ENCODE measurements at places on chromosomes 1 and 21.

GRCh38 chr1:231971397-231972110 is 345.0 kb downstream of the DISC1 start:
- peak; percentile 25 for DNase-seq

DNA sequence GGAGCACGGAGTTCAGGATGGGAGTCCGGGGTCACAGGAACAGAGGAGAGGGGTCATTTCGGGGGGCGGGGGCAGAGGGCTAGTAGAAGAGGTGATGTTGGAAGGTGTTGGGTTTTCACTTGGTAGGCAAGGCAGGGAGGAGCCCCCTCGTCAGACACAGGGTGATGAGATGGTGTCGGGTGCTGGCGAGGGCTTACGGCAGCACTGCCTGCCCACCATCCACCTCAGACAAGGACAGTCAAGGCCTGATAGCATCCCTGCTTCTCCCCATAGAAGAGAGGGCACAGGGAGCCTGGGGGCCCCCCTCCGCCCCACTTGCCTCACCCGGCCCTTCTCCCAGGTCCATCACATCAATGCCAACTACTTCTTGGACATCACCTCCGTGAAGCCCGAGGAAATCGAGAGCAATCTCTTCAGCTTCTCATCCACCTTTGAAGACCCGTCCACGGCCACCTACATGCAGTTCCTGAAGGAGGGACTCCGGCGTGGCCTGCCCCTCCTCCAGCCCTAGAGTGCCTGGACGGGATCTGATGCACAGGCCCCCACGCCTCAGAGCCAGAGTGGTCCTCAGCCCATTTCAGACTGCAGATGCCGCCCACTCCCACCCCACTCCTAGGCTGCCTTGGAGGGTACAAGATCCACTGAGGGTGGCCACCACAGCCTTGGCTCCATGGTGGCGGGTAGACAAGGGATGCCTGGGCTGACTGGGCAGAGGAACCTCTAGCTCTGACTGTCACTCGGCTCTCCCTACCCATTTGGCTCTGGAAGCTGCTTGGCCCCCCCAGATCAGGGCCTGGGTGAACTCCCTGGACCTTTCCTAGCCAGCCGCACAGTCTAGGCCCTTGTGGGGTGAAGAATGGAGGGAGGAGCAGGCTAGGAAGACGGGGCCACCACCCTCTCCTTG is 4.3 kb upstream of the MTFR1L start:
- no peak for DNase-seq

- no peak for DNase-seq
These were observed 48.0 kb downstream of the MRPL37 start for GRCh38 chr1:54247863-54248515.

- no peak for DNase-seq
These were observed 439.6 kb upstream of the USP24 start for GRCh38 chr1:55654750-55655149.

- DNase-seq = no peak
These were observed 26.3 kb downstream of the FTCD start for GRCh38 chr21:46128933-46129571.

- no peak for DNase-seq
These were observed 31.6 kb downstream of the LHX4 start for GRCh38 chr1:180261524-180262155.

DNA sequence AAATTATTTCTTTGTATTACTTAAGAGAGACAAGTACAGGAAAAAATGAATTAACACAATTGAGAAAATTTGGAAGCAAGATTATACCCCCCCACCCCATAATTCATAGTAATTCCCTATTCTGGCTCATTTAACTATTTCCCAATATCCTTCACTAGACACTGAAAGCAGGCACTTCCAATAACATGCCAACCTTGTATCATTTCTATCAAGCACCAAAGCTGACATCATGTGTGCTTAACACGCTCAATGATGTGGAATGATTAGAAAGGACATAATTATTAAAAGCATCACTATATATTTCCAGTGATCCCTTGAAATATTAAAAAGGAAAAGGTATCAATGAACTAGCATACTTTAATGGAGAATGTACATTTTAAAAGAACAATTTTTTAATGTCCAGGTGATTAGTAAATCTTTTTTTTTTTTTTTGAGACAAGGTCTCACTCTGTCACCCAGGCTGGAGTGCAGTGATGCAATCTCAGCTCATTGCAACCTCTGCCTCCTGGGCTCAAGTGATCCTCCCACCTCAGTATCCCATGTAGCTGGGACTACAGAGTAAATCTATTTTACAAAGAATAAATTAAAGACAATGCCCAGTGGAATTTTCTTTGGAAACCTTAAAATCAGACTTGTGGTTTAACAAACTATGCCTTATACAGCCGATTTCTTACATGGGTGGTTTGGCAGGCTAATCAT is 443.9 kb downstream of the DSCAM start:
- no peak for DNase-seq

DNA sequence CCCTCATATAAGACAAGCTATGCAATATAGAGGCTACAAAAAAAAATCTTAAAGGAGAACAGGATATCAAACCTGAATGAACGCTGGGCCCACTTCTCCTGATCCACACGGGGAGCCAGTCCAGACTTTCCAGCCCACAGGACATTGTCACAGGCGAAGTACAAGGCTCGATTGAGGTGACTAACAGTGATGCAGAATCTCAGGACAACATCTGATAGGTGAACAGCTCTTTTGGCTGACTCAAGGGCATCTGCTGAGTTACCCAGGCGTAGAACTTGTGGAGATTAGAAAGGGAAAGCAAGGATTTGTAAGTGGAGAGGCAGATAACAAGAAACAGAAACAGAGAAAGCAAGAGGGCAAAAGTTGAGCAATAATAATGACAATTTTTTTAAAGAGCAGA is 1.8 kb downstream of the PEX11B start:
- DNase-seq = no peak

DNA sequence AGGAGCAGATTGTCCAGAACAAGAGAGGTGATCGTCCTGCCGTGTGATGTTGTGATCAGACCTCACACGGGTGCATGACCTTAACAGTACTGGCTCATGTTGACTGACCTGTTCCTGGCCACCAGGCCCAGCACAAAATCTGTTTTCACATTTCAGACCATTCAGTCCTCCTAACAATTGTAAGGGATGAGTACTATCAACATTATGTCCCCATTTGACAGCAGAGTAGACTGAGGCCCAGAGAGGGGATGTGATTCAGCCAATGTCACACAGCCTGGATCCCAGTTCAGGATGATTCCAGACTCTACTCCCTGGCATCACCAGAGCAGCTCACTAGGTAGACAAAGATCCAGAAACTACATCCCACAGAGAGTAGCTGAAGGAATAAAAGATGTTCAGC is 7.4 kb upstream of the TAS1R2 start:
- no peak for DNase-seq

- no peak for DNase-seq
These were observed 552 bp downstream of the PLD5 start for GRCh38 chr1:242523719-242524570.

DNA sequence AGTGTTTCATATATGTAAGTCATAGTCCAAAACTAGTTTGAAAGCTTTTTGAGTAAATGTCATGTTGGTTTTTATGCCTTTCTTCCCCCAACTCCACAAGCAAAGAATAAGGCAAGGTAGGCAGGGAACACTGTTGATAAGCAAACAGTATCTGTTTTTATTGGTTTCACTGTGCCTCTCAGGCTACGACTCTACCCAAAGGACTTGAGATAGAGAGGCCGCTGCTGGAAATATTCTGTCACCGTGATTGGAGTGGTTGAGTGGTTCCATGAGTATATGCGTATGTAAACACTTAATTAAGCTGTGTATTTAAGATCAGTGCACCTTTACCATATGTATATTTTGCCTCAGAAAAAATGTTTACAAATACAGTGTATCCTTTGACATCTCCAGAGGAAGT is 138.1 kb upstream of the KIF26B start:
- DNase-seq = no peak

DNA sequence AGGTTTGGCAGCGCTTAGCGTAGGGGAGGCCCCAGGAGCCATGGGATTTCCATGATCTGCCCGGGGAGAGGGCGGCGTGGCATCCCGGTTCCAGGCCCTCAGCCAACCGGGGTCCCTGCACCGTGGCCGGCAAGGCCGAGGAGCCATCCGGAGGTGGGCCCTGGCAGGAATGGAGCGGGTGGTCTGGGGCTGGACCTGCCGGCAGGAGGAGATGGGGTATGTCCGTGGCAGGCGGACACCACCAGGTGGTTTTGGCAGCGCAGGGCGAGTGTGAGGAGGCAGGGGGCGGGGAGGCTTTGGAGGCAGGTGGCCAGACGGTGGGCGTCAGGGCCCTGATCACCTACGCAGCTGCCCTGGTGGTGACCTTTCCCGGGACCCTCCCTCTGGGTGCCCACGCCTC is 10.3 kb downstream of the PRKCZ start:
- no peak for DNase-seq

- DNase-seq = no peak
These were observed 15.9 kb downstream of the ZMYND12 start for GRCh38 chr1:42439940-42440339.

DNA sequence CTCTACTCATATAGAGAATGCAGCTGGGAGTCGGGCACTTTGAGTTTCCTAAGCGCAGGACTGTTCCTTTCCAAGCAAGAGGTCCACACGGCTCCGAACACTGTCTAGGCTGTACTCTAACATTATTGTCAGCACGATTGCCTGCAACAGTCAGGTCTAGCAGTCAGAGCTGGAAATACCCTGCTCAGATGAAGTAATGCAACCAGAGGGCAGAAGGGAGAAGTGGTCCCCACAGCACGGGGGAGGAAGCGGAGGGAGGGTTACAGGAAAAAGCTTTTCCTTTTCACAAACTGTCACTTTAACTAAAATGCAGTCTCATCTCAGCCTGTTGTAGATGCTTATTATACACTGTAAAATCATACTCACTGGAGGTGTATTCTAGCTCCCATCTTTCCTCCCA is 98.9 kb upstream of the SLC44A3 start:
- peak; percentile 58 for DNase-seq

- no peak for DNase-seq
These were observed 152.6 kb downstream of the ZC3H11B start for GRCh38 chr1:219460081-219460895.

DNA sequence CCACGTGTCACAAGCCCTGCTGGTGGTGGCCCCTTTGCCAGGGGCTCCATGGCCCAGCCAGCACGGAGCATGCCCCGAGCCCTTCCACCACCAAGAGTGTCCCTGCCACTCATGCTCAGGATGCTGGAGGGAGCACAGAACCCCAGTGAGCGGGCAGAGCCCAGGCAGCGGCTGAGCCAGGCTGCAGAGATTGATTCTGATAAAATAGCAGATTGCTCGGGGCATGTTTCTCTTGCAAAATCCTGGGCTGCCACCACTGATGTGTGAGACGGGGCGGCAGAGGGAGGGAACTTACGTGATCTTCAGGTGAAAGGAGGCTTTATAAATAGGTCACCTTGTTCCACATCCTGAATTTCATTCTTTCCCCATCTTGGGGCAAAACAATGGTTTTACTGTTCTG is 53.2 kb downstream of the SPSB1 start:
- DNase-seq = no peak

GRCh38 chr1:97870589-97870988 is 50.2 kb downstream of the DPYD start:
- no peak for DNase-seq

DNA sequence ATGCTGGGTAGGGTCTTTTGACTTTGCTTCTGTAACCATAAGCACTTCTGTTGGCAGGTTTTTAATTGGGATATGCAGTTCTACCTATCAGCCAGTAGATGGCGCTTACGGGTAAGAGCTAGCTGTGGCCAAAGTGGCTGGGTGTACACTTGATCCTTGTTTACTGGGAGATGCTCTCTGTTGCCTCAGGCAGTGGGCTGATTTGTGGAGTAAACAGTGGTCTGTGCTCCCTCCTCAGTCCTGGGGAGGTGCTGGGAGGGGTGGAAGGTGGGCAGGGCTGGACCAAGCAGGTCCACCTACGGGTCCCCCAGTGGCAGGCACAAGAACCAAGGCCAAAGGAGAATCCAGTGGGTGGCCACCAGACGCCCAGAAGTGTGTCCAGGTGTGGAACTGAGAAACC is 43.4 kb downstream of the RALGPS2 start:
- no peak for DNase-seq

- DNase-seq = no peak
These were observed 298.7 kb downstream of the TM2D1 start for GRCh38 chr1:61426254-61426653.

GRCh38 chr1:172180501-172181285 is 239.8 kb upstream of the C1orf105 start:
- peak; percentile 44 for DNase-seq

DNA sequence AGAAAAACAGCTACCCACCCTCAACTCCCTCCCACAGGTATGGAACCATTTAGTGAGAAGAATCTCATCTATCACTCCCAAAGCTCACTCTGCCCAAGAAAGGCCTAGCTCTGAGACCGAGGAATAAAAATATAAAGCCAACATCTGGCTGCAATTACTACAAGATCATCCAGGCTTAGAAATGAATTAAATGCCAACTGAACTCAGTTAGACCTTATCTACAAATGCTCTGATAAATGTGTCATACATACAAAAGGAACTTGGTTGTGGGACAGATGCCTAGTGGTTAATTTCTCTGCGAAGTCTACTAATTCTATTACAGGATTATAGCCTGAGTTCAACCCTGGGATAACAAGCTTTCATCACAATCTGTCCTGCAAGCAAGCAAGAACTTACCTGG is 6.7 kb downstream of the ADIPOR1 start:
- no peak for DNase-seq

DNA sequence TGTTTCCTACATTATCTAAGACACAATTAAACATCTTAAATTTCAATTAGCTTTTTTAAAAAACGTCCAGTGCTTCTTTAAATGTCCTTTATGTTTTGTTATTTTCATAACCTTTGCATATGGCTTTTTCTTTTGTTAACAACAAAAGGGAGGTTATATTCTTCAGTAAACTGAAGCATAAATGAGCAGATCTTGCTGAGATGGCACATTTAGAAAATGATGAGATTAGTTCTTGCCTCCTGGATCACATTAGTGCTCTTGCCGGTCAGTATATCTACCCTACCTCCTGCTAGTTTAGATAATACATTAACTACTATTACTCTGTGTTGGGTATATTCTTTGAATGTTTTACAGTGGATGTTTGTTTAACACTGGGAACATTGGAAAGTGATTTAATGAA is 126.1 kb downstream of the DISP1 start:
- no peak for DNase-seq

- DNase-seq = no peak
These were observed 548.2 kb upstream of the ADGRL4 start for GRCh38 chr1:79554688-79555087.
